ENCODE measurements at places on chromosomes 12 and 14. TPM values are rescaled to one million over a fixed set of nuclear protein-coding genes. Genes with fewer than 3 reads are reported as not detected.

IL22 gene
- total RNA-seq: not detected

- no peak for DNase-seq
These were observed 88.7 kb downstream of the APAF1 start for GRCh38 chr12:98733667-98734350.

DNA sequence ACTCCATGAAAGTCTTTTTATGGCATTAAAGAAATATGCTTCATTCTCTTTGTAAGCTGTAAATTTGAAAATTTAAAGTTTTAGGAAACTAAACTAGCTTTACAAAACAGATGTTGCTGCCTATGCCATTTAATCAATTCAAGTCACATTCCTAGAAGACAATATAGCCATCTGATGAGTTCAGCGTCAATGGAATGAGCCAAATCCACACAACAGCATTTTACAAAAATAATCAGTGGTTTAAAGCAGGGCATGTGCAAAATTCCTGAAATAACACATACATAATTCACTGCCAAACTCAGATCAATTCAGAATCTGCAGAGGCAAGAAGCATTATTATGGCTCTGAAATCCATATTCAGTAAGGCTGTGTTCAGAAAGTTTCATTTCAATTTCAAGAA is 75.6 kb downstream of the MED13L start:
- DNase-seq: no peak

DNA sequence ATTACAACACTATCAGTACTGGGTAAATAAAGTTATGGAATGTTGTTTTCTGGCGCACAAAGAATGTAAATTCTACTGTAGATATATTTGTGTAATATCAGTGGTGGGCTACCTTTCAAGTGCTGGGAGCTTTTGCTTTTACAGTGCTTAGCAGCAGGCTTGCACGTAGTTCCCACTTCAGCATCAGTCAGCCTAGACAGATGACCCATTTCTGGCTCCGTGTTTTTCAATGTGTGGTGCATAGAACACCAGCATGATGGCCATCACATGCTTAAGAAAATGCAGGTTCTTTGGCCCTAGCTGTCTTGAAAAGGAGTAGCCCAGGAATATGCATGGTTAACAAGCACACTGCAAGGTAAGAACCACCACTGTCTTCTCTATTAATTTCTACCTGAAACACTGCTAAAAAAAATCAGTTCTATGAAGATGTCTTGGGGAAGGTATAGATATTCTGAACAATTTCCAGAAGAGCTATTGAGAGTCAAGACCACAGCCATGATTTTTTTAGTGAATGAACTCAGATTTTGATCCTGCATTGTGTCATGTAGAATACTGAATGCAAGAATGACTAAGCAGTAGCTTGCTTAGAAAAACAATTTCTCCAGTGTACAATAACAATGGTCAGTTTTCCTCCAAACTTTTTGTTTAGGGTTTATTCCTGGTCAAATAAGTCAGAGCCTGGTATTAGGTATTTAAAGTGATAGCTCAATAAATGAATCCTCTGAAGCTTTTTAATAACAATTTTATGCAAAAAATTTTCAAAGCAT is 195.7 kb downstream of the AKAP6 start:
- DNase-seq: no peak

DNA sequence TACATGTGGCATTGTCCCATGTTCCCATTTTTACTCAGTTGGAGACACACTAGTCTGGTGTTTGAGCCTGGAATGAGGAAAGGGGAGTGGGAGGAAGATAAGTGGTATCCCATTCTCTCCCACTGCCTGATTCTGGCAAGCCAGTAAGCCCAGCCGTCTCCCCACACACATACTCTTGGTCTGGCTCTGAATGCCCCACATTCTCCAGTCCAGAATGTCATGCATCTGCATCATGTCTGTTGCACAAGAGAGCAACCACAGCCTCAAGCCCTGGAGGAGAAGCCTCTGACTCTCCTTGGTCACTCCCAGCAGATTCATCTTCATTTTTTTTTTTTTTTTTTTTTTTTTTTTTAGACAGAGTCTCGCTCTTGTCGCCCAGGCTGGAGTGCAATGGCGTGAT is 48.0 kb downstream of the DRAM1 start:
- no peak for DNase-seq

DNA sequence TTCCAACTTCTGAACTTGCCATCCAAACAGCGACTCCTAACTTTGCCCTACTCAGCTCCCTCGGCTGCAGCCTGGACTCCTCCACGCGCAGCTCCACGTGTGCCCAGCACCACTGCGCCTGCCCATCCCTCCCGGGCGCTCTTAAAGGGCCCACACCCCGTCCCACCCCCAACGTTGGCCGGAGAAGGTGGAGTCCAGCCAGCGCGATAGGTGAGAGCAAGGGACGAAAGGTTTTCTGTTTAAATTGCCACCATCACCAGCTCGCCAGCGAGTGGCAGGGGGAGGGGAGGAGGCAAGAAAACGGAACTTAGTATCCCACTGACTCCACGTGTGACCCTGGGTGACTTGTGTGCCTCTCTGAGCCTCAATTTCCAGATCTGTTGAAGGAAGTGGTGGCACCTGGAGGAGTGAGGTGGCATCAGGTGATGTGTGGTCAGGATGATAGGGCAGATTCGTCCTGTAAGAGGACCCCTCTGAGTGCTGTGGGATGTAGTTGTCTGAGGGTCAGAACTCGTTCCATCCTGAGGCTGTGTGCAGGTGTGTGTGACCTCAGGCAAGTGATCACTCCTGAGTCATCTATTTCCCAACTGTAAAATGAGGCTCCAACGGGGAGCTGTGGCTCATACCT is 59.7 kb downstream of the TRPV4 start:
- DNase-seq: peak; percentile 37

NAV3 gene
- total RNA-seq: 0.14 TPM

DNA sequence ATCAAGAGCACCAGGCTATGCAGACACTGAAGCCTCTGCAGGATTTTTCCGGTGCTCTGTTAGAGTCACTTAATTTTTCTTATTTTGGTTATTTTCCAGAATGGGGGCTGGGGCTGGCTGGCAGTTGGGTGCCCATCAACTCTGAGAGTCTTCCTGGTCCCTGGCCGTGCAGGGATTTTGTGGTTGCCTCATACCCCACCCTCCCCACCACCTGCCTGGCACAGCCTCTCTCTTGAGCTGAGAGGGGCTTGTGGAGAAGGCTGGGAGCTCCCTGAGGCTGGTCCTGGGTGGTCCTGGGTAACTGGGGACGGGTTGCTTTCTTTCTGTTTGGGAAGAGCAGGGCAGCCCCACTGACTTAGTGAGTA is 23.3 kb downstream of the LRTM2 start:
- DNase-seq: peak; percentile 47

GRCh38 chr12:89951050-89951693 is 242.5 kb upstream of the ATP2B1 start:
- no peak for DNase-seq

SPTB gene
- total RNA-seq: 0.22 TPM

SSTR1 gene
- total RNA-seq: 10.8 TPM

- no peak for DNase-seq
These were observed 98.3 kb downstream of the PTGER2 start for GRCh38 chr14:52412426-52412825.

SLC6A15 gene
- 26.4 TPM for total RNA-seq

DNA sequence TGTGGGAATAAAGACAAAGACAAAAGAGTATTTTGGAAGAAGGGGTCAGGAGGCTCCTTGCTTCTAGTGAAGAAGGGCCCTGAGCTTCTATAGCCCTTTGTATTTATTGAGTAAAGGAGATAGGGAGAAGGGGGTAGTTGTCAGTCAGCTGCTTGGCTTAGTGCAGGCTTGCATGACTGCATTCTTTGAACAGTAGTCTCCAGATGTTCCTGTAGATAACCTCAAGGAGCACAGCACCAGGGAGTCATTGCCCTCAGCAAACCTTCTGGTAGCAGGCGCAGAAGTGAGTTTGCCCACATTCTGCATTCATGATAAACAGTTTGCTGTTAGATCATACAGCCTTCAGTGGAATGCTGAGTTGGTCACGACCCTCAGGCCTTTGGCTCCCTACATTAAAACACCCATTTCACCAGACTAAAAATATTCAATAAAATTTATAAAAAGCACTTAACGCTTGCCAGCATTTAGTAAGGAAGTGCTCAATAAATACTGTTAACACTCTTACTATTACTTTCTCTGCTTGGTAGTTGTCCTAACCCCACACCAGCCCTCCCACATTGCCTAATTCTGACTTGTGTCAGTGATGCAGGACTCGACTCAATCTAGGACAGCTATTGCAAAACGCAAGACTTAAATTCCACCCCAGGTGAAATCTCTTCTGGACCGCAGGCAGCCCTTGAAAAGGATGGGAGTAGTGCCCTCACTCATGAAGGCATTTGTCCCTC is 3.0 kb upstream of the DHRS4 start:
- DNase-seq: no peak

DNA sequence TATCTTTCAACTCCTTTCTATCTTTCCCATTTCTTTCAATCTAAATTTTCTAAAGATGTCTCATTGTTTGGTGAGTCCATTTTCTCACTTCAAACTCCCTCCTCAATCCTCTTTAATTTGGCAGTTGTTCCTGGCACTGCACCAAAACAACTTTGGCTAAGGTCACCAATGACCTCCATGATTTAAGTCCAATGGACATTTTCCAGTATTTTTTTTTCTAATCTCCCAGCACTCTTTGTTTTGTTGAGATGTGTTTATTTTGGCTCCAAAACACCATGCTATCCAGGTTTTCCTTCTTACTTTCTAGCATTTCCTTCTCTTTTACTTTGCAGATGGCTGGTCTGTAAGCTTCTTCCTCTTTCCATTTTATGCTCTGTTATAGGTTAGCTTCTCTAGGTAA is 42.5 kb upstream of the OTOGL start:
- no peak for DNase-seq

IL25 gene
- total RNA-seq: 0.31 TPM

KRT6A gene
- total RNA-seq: not detected

DNA sequence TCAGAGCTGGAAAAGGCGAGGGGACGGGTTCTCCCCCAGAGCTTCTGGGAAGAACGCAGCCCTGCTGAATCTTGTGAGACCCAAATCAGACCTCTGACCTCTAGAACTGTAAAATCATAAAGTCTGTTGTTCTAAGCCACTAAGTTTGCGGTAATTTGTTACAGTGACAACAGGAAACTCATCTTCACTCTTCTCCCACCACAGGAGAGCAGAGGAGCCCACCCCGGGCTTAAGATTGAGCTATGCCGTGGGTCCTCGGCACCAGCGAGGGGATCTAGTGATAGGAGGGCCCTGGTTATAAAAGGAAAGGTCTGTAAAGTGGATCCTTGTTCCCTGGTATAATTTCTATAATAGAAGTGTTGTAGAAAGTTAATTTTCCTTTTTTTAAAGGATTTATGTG is 7.6 kb downstream of the MLXIP start:
- DNase-seq: no peak

- no peak for DNase-seq
These were observed 11.0 kb downstream of the TPCN1 start for GRCh38 chr12:113232089-113232839.

ZNF891 gene
- 0.55 TPM for total RNA-seq

ARHGAP9 gene
- 6.3 TPM for total RNA-seq

CISTR gene
- total RNA-seq: not detected

KRT82 gene
- total RNA-seq: not detected

DNA sequence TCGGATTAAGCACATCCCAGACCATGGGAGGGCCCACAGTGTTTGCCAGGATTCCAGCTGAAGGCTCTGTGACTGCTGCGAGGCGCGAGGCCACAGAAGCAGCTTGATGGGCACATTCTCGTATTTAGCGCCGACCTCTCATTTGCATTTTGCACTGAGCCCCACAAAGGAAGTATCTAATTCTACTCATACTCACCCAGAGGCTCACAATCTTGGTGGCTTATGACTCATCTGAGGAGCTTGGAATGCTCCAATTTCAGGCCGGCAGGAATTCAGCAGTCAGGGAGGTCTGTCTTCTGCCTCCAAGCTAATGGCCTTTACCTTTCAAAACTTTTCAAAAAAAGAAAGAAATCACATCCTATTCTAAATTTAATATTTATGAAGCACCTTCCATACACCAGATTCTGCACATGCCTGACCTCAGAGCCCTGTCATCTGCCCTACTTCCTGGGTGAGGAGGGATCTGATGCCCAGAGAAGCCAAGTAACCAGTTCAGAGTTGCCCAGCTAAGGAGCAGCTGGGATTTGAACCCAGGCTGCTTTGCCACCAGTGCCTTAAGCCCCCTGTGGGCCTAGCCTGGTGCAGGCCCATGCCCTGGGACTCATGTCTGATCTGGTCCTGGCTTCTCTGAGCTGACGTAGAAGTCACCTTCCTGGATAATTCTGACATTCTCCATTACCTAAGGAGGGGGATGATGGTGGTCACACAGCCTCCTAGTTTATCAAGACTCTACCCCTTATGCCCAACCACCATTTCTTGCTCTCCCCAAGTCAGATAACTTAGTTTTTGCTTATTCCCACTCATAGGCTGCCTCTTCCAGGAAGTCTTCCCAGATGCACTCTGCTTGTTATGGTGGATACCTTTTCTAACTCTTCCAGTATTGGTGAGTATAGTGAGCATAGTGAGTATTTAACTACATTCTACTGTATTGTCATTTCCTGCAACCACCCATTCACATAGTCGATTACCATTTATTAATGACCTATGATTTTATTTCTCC is 198.9 kb downstream of the RBM19 start:
- DNase-seq: no peak

SCN8A gene
- total RNA-seq: 3.9 TPM

DNA sequence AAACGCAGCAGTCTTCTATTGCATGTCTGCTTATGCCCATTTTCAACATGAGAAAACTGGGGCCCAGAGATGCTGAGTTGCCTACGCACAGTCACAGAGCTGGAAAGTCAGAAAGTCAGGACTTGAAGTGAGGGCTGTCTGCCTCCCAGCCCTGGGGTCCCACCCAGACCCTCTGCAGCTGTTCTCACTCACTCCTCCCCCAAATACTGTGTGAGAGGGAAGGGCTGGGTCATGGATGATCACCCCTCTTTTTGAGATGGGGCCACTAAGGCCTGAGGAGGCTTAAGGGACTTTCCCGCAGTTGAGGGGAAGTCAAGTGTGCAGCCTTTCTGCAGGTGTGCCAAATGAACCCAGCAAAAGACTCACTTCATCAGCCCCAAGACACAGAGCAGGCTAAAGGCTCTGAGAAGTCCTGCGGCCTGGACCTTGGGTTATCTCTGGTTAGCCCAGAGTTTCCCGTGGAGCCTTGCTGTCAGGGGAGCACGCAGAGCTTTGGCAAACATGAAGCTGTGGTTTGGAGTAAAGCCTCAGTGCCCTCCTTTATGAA is 18.7 kb downstream of the DTX1 start:
- no peak for DNase-seq

GRCh38 chr14:64340560-64341196 is 46.5 kb upstream of the ESR2 start:
- no peak for DNase-seq

DNA sequence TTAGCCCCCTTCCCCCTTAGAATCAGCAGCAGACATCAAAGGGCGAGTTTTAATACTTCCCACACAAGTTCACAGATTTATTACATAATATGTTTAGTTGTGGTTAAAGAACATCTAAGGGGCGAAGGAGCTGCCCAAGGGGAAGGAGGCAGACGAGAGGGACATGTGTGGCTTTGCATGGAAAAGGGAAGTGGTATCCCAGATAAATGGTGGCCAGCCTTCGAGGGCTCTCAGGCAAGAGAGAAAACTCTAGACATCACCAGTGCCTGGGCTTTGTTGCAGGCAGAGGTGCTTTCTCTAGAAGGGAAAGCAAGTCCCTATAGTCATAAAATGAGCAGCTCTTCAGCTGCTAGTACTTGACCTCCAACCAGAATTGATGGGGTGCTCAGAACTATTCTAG is 121.2 kb downstream of the CACNA1C start:
- no peak for DNase-seq

Data from H7 (cell line).